Smooth muscle cell of the umbilical artery (primary cell): ENCODE measurements at places on chromosomes 3 and 15. TPM values are rescaled to one million over a fixed set of nuclear protein-coding genes. Genes with fewer than 3 reads are reported as not detected.

Gene TM4SF1
- 17.5 and 59.2 TPM in 2 replicates for total RNA-seq

Gene CD80
- total RNA-seq: under 0.01 and 0.09 TPM in 2 replicates

Gene SPTBN5
- 0.59 and 1.8 TPM in 2 replicates for total RNA-seq

Gene TNIK
- 24.9 and 60.8 TPM in 2 replicates for total RNA-seq

Gene ACTRT3
- total RNA-seq: 3.4 and 4.8 TPM in 2 replicates

Gene XYLB
- total RNA-seq: 3.6 and 6.0 TPM in 2 replicates

Gene ANKUB1
- total RNA-seq: not detected in 2 replicates

Gene MUC20
- 0.37 TPM in 1 of 2 replicates, not detected in the other for total RNA-seq

Gene GOLGA8J
- not detected in 2 replicates for total RNA-seq

Gene ZNF35
- total RNA-seq: 18.5 and 18.7 TPM in 2 replicates

Gene C2CD4A
- not detected in 2 replicates for total RNA-seq

Gene UCN2
- 2.1 and 2.3 TPM in 2 replicates for total RNA-seq

Gene ETV5
- 37.7 and 58.2 TPM in 2 replicates for total RNA-seq

Gene CTXN2
- total RNA-seq: not detected in 2 replicates

Gene TRPM1
- not detected in 2 replicates for total RNA-seq

Gene GPR15
- total RNA-seq: not detected in 2 replicates

Gene PIERCE2
- total RNA-seq: 0.89 and 1.1 TPM in 2 replicates

Gene GOLGA8H
- total RNA-seq: 0.09 TPM in 1 of 2 replicates, not detected in the other

Gene ARHGAP11A
- 3.9 and 21.8 TPM in 2 replicates for total RNA-seq

Gene IQCB1
- 13.4 and 28.0 TPM in 2 replicates for total RNA-seq

Gene GHSR
- total RNA-seq: not detected in 2 replicates

Gene SEMA3G
- 0.09 TPM in 1 of 2 replicates, not detected in the other for total RNA-seq

Gene PLEKHO2
- 23.2 and 26.0 TPM in 2 replicates for total RNA-seq

Gene SCAMP5
- total RNA-seq: 0.51 and 0.89 TPM in 2 replicates

Gene PLSCR5
- total RNA-seq: not detected in 2 replicates

Gene SYNM
- total RNA-seq: 20.0 and 48.4 TPM in 2 replicates

Gene FBXW12
- total RNA-seq: not detected in 2 replicates

Gene IL16
- total RNA-seq: under 0.01 TPM in 1 of 2 replicates, not detected in the other

Gene CYP8B1
- not detected in 2 replicates for total RNA-seq

Gene MSL2
- 8.0 and 11.3 TPM in 2 replicates for total RNA-seq
